ENCODE measurements at places on chromosomes 3 and 15. TPM values are rescaled to one million over a fixed set of nuclear protein-coding genes. Genes with fewer than 3 reads are reported as not detected.

The PTPN23 gene
- total RNA-seq: 35.9 TPM

The FRMD5 gene
- total RNA-seq: 2.0 TPM

The ZNF502 gene
- total RNA-seq: 3.1 TPM

DNA sequence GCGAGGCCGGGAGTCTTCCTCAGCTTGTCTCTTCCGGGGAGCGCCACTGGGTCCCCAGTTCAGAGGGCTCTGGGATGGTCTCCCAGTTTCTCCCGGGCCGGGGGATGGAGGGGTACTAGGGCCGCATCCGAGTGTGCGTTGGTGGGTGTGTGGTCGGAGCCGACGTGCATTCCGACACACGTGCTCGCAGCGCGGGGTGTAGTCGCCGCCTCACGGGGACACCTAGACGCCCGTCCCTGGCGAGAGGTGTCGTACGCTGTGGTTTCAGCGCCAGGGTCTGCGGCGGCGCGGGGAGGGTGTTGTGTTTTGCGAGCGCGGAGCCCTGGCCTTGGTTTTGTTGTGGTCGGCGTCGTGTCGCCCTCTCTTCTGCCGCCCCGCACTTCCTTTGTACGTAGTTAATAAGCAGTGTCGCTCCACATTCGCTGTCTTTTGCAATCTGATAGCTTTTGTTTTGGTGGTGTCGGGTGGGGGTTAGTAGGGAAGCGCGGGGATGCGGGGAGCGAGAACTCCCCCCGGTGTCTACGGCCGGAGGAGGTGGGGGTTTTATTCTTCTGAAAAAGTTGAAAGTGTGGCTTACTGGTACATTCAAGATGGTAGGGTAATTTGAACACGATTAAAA, 2.2 kb downstream of the IGF1R start:
- peak; percentile 59 for DNase-seq

- no peak for DNase-seq
Measured at GRCh38 chr3:101292027-101292426, 28.3 kb downstream of the IMPG2 start.

DNA sequence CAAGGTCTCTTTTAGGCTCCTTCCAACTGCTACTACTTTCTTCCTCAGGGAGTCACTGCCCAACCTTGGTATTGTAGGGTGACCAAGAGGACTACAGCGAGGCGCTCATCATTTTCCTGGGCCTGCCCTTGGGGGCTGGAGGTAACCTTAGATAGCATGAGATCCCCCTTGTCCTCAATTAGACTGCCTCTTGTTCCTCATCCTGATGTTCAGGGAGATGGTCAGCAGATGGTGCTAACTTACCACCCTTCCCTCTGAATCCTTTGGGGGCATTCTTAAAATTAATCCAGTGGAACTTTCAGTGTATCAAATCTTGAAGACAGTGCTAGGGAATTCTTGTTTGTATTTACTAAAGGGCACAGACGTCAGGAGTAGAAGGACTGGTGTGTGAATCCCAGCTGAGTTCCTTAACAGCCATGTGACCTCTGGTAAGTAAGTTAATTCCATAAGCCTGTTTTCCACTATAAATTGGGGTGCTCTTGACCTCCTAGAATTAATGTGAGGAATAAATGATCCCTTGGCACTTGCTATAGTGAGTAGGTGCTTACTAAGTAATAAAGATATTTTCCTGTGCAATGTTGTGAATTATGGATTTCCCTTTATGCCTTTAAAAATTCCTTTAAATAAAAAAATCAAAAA, 4.1 kb upstream of the CLPX start:
- no peak for DNase-seq

DNA sequence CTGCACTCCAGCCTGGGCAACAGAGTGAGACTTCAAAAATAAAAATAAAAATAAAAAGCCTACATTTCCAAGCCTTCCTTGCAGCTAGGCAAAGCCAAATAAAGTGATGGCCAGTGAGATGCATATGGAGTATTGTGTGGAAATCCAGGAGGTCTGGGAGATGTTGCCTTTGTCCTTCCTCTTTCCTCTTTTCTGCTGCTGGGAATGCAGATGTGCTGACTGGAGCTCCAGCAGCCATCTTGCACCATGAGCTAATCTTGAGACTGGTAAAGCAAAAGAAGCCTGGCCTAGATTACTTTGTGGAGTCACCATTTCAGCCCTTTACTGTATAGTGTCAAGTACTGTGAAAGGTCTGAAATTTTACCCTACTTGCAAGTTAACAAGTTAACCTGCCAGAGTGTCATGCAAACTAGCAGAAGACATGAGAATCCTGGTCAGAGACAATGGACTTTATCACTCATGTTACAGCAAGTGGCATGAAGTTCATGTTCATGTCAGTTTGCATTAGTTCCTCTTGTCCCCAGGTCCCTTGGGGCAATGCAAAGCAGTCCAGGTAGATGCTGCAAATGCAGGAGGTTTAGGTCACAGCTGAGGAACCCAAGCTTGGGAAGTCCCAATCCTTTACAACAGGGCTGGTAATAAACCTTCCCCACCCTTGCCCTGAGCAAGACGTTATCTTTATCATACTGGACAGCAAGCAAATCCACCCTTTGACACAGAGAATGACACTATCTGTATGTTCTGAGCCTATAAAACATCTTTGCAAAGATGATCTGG, 103.1 kb downstream of the TLE3 start:
- no peak for DNase-seq

DNA sequence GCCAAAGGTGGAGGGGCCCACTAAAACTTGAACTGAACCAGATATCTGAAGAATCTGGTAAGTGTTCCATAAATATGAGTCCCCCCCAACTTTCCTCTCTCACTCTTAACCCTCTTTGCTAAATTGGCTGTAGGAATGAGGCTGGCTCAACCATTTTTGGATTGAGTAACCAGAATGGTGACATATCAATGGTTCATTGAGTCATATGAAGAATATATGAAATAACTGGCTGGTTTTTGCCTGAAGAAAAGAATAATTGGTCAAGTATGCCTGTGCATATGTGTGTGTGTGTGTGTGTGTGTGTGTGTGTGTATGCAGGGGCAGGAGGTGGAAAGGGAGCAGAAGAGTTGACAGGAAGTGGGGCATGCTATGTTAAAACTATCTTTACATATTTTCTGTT, 472.9 kb upstream of the THBS1 start:
- DNase-seq: no peak

GRCh38 chr3:30775040-30775439, 119.4 kb downstream of the GADL1 start:
- no peak for DNase-seq

DNA sequence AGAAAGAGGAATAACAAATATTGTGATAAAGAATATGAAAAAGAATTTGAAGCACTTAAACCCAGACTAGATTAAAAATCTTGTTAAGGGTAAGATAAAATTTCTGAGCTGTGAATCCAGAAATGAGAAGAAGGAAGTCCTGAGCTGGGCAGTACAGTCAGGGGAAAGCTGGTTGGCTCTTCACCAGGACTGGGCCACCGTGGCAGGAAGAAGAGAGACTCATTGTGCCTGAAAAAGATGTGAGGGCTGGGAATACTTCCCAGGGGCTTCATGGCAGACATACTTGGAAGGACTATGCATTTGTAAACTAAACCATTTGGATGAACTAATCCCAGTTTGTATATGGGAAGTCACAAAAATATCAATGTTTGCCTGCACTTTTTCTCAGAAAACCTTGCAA, 28.5 kb upstream of the MYO5C start:
- DNase-seq: no peak

- DNase-seq: peak; percentile 66
Measured at GRCh38 chr15:81001152-81002008, 657 bp downstream of the TLNRD1 start.

Measured in left colon (tissue), 2 donors.